ENCODE measurements at places on chromosomes 7 and 10. TPM values are rescaled to one million over a fixed set of nuclear protein-coding genes. Genes with fewer than 3 reads are reported as not detected.

Gene CDC14C
- not detected for polyA plus RNA-seq

Gene ENKUR
- polyA plus RNA-seq, result 7.8 TPM

Gene OR2A14
- polyA plus RNA-seq, result 0.14 TPM

Gene CXCL12
- 281 TPM for polyA plus RNA-seq

Gene LRRC18
- polyA plus RNA-seq, result 1.1 TPM

Gene RADIL
- polyA plus RNA-seq, result 9.4 TPM

Gene C7orf57
- polyA plus RNA-seq, result 3.1 TPM

Gene FHIP2A
- polyA plus RNA-seq, result 49.9 TPM

Gene HOXA11
- not detected for polyA plus RNA-seq

All from left lung (tissue), 14 donors.